ENCODE measurements at places on chromosomes 2 and 18.

DNA sequence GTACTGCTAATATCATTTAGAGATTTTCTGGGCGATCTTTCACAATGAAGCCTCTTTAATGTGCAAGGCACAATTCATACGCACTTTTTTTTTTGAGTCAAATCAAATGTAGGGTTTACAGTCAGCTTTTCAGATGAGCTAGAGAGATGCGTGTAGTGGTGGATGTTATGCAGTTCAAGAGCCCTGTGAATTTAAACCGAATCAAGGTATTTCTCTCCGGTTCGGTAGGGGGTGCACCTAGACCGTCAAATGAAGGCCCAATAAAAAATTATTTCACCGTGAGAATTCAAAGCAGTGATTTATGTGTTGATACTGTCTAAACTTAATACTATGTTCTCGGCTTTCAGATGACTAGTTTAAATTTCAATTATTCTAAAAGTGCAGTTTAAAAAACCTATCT is 1.1 kb downstream of the PTH2R start:
- DNase-seq = no peak

DNA sequence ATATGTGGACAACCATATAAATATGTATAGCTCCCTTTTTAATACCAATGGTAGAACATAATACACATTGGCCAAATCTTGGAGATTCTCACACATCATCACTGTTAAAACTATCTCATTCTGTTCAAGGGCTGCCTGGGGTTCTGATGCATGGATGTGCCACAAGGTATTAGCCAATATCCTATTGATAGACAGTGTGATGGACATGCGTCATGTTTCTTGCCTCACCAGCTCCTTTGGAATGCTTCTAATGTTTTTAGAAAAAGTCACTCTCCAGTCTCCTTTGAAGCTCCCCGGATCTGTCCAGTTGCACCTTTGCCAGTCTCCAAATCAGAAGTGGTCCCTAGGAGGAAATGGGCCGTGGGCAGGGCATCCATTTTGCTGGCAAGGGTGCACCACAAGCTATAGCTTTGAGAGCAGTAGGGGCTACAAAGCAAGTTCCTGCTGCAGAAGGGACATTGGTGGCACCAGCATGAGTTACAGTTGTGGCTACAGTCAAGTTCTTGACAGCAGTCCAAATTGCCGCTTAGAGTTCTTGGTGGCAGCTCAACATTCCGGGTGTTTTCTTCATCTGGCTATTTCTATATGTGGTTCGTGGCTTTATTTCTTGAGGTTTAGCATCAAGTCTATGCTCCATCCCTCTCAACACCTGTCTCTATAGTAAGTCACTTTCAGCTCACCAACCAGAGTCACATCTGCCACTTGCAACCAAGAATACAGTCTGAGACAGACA is 25.1 kb upstream of the ATRAID start:
- no peak for DNase-seq

DNA sequence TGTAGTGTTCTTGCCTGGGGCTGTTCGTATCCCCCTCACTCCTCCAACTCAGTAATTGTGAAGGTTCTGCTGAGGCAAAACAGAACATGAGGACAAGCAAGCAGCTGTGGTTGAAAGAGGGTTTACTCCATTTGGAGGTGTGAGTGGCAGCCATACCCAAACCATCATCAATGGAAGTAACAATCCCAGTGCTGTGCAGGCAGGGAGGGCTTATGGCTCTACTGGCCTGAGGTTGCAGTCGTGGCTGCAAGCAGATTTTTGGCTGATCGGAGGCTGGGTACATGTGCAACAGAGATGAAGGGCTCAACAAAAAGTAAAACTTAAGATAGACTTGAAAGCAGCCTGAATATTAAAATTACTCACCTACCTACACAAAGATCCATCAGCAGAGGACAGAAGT is 13.2 kb downstream of the SRSF7 start:
- DNase-seq = peak; percentile 65

DNA sequence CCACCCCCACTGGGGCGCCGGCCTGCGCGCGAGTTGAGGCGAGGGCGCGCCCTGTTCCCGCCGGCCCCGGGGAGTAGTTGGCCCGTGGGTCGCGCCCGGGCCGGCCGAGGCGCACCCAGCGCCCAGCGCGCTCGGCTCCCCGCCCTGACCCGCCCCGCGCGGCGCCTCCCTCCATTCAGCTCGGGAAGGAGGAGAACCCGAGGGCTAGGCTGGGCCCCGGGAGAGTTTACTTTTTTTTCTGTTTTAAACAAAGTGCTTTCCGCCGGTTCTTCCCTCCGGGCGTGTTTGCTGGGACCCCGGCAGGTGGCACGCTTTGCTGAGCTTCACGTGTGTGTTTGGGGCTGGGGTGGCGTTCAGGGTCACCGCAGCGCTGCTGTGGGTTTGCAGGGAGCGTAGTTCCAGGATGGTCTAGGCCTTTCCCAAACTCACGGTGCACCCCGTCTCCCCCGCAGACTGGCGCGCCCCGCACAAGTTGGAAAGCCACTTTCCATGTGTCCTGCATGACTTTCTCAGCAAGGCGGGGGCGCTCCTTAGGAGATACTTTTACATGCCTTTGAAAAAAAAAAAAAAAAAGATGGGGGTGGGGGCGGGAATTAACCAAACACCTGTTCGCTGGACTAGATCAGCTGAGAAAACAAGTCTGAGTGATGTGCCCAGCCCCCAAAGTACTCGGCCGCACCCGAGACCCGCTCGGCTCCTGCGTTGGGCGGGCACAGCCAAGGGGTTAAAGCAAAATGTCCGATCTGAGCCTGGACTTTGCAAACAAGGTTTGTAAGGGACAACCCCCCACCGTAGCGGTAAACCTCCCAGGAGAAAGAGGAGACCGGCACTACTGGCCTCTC is 825 bp downstream of the ITGA6 start:
- no peak for DNase-seq

- DNase-seq = no peak
Measured at GRCh38 chr2:31404827-31405226, 9.7 kb downstream of the XDH start.

GRCh38 chr18:79203017-79203605 is 133.9 kb downstream of the ATP9B start:
- peak; percentile 71 for DNase-seq

DNA sequence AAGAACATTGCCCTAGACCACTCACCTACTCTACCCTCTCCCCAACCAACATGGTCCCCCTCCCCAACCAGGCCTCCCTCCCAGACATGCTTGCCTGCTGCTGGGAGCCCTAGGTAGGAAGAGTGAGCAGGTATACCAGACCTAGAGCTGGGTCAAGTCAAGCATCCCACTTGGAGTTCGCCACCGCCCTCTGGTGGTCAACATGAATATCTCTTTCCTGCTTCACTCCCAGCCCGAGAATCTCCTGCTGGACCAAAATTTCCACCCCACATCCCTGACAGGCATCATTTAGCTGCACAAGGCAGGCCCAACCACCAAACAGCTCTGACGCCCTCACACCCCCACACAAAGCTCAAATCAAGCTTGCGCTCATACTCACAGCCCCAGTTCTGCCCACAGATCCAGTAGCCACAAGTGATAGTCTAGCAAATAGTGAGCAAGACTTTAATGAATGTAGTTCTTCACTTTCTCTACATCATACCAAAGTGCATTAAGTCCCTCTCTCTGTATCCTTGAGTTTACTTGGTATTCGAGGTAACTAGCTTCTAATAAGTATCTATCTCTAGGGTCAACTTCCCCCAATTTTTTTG is 116.0 kb downstream of the TNS1 start:
- DNase-seq = peak; percentile 96

DNA sequence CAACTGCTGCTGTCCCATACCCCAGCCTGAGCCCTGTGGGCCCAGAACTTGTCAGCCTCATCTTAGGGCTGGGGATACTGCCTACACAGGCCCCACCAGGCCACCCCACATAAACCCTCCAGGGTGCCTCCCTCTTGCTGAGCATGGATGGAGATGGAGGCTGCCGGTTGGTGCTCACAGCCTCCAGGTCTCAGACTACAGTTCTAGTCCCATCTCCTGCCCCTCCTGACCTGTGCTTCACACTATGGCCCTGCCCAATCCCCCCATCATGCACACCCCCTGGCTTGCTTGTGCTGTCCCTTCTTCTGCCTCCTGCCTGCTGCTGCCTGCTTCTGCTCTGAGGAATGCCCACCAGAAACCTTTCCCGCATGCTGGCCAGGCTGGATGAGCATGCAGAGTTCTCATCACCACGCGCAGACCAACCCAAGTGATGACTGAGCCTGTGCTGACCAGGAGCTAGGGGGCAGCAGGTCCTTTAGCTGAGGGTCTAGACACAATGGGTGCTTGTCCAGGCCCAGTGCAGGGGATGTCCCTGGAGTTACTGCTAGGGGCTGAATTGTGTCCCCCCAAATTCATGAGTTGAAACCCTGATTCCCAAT is 138.4 kb upstream of the HS6ST1 start:
- no peak for DNase-seq

GRCh38 chr2:144770616-144771230 is 250.8 kb upstream of the ZEB2 start:
- DNase-seq = no peak

- DNase-seq = no peak
Measured at GRCh38 chr18:36578871-36579710, 249.7 kb downstream of the TPGS2 start.

DNA sequence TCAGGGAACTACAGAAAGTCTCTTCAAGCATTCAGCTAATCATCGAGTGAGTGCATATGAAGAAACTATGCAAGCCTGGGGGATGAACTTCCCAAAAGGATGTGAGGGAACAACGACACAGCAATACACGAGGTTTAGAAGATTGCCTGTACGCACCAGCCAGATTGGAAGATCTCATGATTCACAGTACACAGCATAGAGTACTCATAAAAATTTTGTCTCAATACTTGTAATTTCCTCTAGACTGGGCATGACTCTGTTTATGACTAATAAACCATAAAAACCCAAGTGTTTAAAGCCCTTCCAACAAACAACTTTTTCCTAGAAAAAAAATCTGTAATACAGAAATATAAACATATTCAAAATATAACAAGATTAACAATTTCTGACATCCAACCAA is 279.7 kb downstream of the KCNJ3 start:
- DNase-seq = no peak

GRCh38 chr2:217248312-217248935 is 388.6 kb upstream of the TNP1 start:
- peak; percentile 37 for DNase-seq

DNA sequence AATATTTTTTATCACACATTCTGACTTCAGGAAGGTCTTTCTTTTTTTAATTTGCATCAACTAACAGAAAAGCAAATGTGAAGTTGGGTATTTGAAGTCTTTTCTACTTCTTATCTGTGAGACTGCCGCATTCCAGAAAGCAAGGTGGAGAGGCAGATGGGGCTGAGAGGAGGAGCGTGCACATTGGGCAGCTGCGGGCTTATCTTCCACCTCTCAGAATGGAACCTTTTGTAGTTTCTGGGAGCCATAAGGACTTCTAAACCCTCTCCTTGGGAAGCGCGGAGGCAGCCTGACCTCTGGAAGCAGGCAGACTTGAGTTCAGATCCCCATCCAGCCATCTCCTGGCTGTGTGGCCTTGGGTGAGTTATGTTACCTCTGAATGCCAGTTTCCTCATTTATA is 3.9 kb downstream of the MAPRE3 start:
- DNase-seq = peak; percentile 70

DNA sequence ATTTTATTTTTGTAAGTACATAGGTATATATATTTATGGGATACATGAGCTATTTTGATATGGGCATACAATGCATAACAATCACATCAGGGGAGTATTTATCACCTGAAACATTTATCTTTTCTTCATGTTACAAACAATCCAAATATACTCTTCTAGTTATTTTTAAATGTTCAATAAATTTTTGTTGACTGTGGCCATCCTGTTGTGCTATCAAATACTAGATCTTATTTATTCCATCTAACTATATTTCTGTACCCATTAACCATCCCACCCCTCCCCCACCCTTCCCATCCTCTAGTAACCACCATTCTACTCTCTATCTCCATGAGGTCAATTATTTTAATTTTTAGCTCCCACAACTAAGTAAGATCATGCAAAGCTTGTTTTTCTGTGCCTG is 157.0 kb downstream of the CD226 start:
- DNase-seq = no peak

DNA sequence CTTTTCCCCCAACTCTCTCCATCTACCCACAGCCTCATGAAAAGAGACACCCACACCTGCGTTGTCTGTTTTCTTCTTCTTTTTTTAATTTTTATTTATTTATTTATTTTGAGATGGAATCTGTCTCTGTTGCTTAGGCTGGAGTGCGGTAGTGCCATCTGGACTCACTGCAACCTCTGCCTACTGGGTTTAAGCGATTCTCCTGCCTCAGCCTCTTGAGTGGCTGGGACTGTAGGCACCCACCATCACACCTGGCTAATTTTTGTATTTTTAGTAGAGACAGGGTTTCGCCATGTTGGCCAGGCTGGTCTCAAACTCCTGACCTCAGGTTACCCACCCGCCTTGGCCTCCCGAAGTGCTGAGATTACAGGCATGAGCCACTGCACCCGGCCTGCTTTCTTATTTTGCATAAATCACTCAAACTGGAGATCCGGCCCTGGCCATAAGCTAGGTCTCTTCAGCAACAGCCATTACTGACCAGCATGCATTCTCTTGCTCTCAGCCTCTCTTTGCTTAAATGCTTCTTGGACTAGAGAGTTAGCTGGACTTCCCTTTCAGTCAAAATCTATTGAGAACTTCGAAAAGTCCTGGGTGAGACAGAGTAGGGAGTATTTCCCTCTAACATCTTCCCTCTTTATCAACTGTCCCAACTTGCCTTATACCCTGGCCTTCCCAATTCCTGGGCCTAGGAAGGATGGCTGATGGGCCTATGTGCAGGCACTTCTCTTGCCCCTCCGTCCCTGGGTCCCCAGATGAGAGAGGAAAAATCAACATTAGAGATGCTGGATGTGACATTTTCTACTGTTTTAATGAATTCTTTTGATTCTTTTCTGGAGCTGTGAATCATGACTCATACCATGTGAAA is 27.3 kb downstream of the MYCN start:
- peak; percentile 58 for DNase-seq

- no peak for DNase-seq
Measured at GRCh38 chr2:141440072-141440635, 690.7 kb downstream of the LRP1B start.

All from lower leg skin (tissue), 4 donors.